ENCODE measurements at places on chromosomes 7 and 10.

DNA sequence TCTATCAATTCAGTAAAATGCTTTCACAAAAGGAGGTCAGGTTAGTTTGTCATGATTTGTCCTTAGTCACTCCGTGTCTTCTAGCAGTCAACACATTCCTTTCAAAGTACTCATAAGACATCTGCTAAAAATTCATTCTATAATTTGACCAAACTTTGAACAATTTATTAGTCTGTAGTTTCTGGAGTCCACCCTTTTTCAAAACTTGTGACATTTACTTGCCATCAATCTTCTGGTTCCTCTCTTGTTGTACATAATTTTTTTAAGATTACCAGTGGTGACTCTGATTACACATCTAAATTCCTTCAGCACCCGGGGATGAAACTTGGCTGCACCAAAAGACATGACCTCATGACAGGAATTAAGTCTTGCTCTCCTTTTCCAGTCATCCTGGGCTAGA lies 130.1 kb downstream of the NEBL start:
- no peak for DNase-seq

GRCh38 chr7:101985903-101986734 lies 168.7 kb downstream of the CUX1 start:
- DNase-seq = no peak

DNA sequence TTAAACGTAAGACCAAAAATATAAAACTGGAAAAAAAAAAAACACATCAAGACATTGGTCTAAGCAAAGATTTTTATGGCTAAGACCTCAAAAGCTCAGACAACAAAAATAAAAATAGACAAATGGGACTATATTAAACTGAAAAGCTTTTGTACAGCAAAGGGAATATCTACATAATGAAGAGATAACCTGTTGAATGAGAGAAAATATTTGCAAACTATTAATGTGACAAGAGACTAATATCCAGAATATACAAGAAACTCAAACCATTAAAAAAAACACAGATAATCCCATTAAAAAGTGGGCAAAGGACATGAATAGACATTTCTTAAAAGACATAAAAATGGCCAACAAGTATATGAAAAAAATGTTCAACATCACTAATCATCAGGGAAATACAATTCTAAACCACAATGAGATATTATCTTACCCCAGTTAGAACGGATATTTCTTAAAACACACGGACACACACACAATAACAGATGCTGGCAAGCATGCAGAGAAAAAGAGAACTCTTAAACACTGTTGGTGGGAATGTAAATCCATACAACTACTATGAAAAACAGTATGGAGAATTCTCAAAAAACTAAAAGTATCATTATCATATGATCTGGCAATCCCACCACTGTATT lies 28.8 kb downstream of the CNOT4 start:
- no peak for DNase-seq

GRCh38 chr7:8205537-8205936 lies 56.4 kb downstream of the ICA1 start:
- no peak for DNase-seq

- no peak for DNase-seq
Observed at GRCh38 chr10:30396698-30397097, 37.3 kb upstream of the MAP3K8 start.

DNA sequence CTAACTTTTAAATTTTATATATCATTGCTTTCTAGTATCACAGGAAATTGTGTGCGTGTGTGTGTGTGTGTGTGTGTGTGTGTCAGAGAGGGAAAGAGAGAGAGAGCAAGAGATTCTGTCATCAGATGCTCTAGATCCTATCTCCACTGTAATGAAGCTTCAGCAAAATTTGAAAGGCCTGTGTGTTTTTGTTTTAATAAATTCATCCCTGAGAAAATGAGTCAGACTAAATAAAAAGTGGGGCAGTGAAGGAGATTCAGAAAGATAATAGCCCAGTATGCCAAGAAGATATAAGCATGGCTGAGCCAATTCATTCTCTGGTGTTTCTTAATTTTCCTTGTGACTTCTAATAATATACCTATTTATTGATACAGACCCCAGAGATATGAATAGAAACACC lies 184.2 kb upstream of the TMEM196 start:
- no peak for DNase-seq

DNA sequence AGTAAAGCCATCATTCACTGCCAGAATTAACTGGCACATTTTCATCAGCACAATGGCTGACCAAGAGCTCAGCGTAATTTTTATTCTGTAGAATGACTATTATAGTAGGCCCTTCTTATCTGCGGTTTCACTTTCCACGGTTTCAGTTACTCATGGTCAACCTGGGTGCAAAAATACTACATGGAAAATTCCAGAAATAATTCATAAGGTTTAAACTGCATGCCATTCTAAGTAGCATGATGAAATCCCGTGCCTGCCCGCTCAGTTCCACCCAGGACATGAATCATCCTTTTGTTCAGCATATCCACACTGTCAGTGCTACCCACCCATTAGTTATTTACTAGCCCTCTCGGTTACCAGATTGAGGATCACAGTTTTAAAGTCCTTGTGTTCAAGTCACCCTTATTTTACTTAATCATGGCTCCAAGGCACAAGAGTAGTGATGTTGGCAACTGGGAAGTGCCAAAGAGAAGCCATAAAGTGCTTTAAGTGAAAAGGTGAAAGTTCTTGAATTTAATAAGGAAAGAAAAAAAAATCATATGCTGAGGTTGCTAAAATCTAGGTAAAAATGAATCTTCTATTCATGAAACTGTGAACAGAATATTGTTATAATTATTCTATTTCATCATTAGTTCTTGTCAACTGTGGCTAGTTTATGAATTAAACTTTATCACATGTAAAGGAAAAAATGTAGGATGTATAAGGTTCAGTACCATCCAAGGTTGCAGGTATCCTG lies 204.9 kb downstream of the DOCK4 start:
- no peak for DNase-seq

DNA sequence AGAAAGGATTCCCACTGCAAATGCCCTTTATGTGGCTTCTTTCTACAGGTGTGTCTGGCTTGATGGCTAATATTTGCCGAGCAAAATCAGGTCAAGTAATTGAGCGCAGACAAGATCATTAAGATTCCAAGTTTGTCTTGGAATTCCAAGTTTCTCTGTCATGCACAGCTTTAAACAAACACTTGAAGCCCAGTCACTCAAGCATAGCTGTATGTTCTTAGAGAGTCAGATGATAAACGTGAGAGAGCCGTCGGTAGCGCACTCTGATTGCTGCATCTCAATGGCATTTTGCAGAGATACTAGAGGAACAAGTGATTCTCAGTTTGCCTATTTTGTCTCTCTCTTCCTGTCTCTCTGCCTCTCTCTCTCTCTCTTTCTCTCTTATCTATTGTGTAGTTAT lies 658 bp downstream of the DMBT1 start:
- no peak for DNase-seq

GRCh38 chr7:98341106-98341505 lies 59.6 kb downstream of the BRI3 start:
- no peak for DNase-seq

- DNase-seq = no peak
Observed at GRCh38 chr7:44400033-44400511, 74.7 kb upstream of the CAMK2B start.

DNA sequence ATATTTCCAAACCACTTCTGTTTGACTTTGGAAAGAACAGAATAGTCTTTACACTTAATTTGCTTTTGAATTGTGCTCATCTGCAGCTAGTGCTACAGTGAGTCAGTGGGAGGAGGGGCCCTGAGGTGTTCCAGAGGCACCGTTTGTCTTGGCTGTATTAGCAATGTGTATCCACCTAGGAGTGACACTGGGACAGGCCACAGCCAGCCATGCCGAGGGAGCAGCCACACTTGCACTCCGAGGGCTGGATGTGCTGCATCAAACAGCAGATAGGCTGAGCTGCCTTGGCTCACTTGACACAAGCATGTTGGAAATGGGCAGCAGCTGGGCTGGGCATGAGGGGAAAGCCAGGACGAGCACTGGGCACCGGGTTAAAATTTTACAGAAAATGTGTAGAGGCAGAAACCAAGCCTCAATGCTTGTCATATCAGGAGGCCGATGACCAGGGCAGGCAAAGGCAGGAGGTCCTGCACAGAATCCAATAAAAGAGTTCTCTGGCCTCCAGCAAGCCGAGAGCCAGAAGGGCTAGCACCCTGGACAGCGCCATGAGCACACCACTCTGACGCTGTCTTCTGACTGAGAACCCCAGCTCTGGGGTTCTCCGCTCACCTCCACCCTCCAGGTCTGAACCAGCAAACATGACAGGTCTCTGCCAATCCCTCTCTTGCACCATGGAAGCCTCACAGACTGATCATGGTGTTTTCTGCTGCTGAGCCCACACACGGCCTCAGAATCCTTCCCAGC lies 163.3 kb downstream of the GRID1 start:
- no peak for DNase-seq

DNA sequence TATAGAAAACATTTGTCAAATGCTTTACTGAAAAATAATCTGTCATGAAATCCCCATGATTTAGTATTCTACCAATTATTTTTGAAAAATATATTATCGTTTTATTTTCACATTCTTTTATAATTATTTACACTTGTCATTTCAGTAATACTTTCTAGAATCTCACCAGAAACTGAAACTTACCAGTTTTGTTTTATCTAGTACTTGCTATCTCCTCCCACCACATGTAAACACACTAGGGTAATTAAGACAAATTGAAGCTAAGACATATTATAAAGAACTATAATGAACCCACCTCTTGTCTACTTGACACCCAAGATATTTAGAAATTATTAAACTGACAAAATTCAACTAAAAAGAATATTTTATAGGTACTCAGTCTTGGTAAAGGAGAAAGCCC lies 51.5 kb upstream of the GRM3 start:
- DNase-seq = no peak
